Cortex of kidney (tissue), 1 donor: ENCODE measurements at places on chromosomes 2 and 18.

DNA sequence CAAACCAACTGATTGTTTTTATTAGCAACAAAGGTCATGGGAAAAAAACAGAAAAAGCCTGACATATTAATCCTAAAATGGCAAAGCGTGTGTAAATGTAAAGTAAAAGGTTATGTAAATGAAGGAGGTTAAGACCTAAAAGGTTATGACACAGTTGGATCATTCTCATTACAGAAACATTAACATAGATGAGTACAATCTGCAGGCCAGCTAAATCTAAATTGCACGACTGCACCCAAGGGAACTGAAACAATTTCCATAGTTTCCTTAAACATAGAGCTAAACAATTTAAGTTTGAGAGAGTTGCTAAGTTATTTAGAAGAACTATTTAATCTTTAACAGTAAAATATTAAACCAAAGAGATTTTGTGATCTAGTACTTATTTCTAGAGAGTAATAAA is 151.6 kb upstream of the UBE2E3 start:
- DNase-seq = no peak

- DNase-seq = no peak
Observed at GRCh38 chr2:159226608-159227385, 59.7 kb downstream of the WDSUB1 start.

DNA sequence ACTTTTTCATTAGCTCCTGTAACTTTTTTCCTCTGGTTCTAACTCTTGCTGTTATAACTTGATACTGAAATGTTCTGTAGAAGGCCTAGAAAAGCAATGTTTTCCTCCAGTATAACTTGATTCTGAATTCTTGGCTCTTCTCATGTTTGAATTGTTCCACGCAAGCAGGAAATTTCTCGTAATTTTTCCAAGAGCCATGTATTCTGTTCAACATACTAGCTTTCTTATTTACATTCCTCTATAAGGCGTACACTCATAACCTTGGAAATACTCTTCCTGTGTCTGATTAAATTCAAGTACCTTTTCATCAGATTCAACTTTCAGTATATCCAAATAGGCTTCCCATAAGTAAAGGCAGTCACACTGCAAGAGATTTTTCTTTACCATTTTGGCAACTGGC is 109.1 kb downstream of the SMAD2 start:
- DNase-seq = no peak

- DNase-seq = no peak
Observed at GRCh38 chr2:21118302-21118920, 5.4 kb upstream of the TDRD15 start.

DNA sequence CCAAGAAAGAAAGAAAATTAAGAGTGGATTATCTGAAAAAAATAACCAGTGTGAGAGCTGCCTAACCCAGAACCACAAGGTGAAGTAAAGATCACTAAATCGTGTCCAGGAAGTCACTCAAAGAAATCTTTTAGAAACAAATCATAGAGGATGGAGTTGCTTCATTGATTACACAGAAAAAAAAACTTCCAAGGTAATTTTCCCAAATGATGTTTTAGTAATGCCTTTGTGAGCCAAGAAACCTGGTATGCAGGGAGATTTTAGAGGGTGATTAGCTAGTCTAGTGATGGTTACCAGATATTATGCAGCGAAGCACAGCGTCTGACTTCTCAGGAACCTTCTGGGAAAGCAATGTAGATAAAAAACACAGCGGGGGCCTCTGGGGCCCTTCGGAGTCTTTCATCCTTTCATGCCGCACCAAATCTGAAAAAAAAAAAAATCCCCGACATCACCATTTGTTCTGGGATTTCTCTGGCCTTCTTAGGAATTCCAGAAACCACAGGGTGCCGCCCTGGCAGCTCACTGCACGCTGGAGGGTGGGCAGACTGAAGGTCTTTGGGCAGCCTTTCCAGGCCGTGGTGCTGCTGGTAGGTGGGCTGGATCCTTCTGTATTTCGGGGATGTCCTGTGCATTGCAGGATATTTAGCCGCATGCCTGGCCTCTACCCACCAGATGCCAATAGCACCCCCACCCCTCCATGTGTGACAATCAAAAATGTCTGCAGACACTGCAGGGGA is 17.3 kb downstream of the ALPK2 start:
- no peak for DNase-seq

GRCh38 chr2:185372188-185372587 is 366.4 kb upstream of the FSIP2 start:
- no peak for DNase-seq

- no peak for DNase-seq
Observed at GRCh38 chr2:175687465-175687864, 314.6 kb downstream of the LNPK start.

GRCh38 chr2:229129738-229130371 is 141.2 kb downstream of the PID1 start:
- no peak for DNase-seq

GRCh38 chr2:144376926-144377325 is 143.0 kb downstream of the ZEB2 start:
- no peak for DNase-seq

GRCh38 chr2:20182241-20182931 is 42.5 kb downstream of the SDC1 start:
- no peak for DNase-seq

GRCh38 chr18:3211236-3211992 is 8.4 kb downstream of the MYOM1 start:
- no peak for DNase-seq

- no peak for DNase-seq
Observed at GRCh38 chr18:58183226-58183625, 139.2 kb downstream of the NEDD4L start.

- no peak for DNase-seq
Observed at GRCh38 chr2:3413697-3414096, 34.2 kb downstream of the TRAPPC12 start.

- no peak for DNase-seq
Observed at GRCh38 chr2:141782574-141782973, 348.2 kb downstream of the LRP1B start.

GRCh38 chr18:8688816-8689215 is 16.5 kb upstream of the MTCL1 start:
- no peak for DNase-seq

DNA sequence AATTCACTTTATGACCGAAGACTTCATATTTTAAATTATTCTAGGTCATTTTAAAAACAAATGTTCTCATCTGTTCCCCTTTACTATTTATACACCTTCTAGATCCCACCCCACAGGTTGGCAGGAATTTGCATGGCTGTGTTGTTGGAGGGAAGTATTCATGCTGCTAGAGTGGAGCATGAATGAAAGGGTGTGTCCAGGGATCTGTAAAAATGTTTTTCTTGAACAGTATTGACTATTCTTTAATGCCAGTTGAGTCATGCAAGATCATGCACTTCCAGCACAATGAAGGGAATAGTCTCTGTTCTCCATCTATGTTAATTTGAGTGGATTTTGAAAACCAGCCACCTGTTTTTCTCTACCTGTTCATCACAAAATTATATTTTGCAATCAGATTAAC is 52.0 kb upstream of the COL3A1 start:
- no peak for DNase-seq

GRCh38 chr2:62526531-62527381 is 20.8 kb upstream of the TMEM17 start:
- DNase-seq = no peak

- no peak for DNase-seq
Observed at GRCh38 chr2:204116159-204116792, 179.7 kb downstream of the ICOS start.

- DNase-seq = no peak
Observed at GRCh38 chr18:45119876-45120275, 439.2 kb downstream of the SETBP1 start.

- no peak for DNase-seq
Observed at GRCh38 chr2:143440411-143441012, 311.3 kb downstream of the ARHGAP15 start.

GRCh38 chr2:219218217-219218731 is 484 bp downstream of the ABCB6 start:
- no peak for DNase-seq

DNA sequence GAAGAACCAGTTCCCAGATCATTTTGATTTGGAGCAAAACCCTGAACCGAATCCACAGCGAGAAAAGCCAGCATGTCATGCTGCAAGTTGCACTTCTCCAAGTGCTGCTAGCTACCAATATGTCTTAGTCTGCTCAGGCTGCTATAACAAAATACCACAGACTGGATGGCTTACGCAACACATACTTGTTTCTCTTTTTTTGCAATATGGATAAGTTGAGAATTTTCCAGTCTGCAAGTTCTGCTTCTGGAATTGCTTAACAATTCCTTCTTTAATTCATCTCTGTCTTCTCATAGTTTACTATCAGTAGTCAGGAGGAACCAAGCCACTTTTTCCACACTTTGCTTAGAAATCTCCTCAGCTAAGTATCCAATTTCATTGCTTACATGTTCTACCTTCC is 105.9 kb upstream of the RBBP8 start:
- DNase-seq = no peak

DNA sequence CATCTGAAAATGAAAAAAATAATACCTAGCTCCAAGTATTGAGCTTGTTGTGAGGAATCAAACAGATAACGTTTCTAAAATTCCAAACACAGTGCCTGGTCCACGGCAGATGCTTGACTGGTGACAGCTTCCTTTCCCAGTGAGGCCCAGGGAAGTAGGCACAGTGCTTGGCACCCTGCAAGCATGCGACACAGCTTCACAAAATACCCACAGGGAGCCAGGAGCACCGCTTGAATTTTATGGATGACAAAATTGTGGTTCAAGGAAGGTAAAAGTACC is 205.1 kb upstream of the TNP1 start:
- no peak for DNase-seq

DNA sequence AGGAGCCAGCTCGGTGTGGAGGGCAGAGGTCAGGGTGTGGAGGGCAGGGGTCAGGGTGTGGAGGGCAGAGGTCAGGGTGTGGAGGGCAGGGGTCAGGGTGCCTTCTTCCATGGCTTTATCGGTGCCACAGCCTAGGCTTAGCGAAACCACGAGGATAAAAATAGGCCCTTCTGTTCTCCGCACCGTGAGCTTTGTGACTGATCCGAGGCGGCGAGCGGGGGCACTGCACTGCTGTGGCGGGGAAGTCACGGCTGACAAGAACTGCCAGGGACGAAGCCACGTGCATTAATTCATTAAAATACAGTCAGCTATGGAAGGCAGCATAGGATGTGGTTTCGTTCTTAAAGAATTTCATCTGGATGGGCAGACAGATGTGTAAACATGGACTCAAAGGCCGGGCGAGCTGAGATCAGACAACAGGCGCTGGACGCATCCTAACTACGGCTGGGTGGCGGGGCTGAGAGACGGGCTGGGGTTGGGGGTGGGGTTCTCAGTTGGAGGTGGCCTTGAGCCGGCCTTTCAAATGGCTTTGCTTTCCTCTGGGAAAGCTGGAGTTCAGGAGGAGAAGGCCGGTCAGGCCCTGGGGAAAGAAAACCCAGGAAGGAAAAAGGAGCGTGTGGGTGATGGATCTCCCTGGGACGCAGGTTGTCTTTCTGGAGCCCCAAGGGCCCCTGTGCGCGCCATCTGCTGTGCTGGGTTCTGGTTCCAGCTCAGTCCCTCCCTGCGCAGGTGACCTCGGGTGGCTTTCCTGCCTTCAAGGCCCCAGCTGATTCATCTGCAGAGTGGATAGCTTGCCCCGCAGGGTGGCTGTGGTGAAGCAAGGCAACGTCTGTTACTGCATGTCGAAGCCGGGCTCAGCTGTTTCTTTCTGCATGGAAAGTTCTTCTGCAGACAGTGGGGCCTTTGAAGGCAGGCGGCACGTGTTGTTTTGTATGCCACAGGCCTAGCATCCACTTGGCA is 958 bp upstream of the ALLC start:
- DNase-seq = no peak

- no peak for DNase-seq
Observed at GRCh38 chr18:12861637-12862036, 22.4 kb downstream of the PTPN2 start.

DNA sequence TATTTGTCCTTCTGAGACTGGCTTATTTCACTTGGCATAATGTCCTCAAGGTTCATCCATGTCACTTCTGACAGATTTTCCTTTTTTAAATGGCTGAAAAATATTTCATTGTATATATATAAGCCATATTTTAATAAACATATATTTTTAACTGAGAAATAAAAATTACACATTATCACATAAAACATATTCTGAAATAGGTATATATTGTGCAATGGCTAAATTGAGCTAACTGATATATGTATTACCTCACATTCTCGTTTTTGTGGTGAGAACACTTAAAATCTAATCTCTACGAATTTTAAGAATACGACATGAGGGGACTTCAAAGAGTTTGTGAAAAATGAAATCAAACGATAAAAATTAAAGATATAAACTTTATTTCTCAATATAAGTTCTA is 25.7 kb upstream of the ZSWIM2 start:
- DNase-seq = no peak

DNA sequence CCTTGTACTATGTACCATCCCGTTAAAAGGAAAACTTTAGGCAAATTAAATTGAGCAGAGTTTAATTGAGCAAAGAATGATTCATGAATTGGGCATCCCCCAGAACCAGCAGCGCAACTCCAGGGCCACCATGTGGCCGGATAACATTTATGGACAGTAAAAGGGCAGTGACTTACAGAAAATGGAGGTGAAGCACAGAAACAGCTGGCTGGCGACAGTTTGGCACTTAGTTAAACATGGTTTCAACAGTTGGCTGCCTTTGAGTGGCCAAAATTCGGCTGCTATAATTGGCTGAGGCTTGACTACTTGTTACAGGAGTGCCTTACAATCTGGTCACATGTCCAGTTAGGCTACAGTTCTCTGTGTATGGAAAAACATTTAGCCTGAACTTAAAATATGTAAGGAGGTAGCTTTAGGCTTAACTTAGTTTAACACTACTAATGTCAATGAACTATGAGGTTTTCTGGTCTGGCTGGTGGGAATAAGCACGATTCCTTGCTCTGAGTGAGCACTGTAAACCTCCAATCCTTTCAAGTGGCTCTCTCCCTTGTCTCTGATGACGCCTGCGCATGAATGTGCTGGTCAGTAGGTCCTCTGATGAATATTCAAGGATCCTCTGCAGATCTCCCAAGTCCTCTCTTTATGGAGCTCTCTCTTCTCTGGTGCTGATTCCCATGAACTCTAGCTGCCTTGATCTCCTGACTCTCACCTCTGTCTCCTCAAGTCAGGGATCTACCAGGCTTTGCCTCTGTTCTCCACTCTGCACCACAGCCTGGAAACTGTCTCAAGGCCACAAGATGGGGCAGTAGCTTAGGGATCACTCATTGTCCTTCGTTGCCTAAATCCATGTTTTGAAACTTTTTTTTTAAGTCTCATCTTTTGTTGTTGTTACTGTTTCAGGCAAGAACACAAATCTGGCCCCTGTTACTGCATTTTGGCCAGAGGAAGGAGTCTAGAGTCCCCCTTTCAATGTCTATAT is 24.4 kb upstream of the RAB31 start:
- no peak for DNase-seq

- no peak for DNase-seq
Observed at GRCh38 chr2:84897773-84898172, 7.7 kb upstream of the TMSB10 start.
